ENCODE measurements at places on chromosomes 3 and 15.

GRCh38 chr3:186138272-186138981 lies 29.5 kb upstream of the ETV5 start:
- DNase-seq: no peak

DNA sequence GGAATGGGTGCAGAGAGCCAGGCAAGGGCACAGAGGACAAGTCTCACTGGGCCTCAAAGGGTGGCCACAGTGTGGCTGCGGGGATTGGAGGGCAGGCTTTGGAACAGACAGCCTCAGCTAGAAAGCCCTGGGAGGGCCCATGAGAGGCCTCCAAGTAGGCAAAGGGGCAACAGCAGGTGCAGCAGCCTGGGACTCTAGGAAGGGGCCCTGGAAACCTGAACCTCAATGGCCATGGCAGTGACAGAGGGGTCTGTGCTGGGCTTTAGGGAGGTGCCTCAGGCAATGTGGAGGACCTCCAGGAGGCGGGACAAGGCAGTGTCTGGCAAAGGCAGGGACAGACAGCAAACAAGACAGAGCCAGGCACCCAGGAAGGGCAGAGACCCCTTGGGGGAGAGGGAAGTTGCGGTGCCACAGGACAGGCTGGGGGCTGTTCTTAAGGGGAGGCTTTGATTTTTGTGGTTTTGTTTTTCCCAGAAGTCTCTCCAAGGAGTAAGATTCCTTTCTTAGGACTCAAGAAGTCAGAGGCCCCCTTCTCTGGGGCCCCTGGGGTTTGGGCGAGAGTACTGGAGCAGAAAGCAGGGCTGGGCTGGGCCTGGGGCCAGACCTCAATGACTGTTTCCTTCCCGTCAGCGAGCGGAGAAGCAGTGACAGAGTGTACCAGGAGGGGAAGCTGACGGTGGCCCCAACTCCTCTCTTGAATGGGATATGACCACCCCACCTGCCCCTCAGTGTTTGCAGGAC lies 9.7 kb downstream of the STOML1 start:
- no peak for DNase-seq

DNA sequence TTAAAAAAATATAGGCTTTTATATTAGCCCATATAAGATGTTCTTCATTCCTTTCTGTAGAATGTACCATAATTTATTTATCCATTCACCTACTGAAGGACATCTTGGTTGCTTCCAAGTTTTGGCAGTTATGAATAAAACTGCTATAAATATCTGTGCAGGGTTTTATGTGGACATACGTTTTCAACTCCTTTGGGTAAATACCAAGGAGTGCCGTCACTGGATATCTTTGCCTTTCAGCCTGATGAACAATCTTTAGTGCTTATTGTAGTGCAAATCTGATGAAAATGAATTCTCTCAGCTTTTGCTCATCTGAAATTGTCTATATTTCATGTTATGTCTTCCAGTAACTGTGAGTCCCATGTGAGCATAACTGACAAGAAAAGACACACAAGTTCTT lies 26.6 kb upstream of the BLM start:
- no peak for DNase-seq

GRCh38 chr3:23665741-23666140 lies 140.0 kb upstream of the UBE2E1 start:
- DNase-seq: no peak

GRCh38 chr3:163159306-163159705 lies 1662.7 kb downstream of the OTOL1 start:
- DNase-seq: no peak

DNA sequence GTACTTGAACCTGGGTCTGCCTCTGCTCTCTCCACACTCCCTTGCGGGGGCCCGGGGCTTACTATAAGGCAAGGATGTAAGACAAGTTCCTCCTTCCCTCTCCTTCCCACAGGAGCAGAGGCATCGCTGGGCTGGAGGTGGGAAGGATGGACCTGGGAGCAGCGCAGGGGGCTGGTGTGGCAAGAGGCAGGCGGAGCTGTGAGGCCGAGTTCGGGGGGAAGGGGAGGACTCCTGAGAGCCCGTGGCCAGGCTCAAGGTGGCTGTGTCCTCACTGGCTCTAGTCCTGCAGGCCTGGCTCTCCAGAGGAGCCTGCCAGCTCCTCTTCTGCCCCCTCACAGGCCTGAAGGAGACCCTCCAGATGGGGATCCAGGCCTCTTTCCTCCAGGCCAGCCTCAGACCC lies 1.0 kb upstream of the NR2E3 start:
- no peak for DNase-seq

Data from esophagus squamous epithelium (tissue), 5 donors.